ENCODE measurements at places on chromosomes 7 and 10.
A peak's percentile ranks its signal among the peaks of the same experiment; 100 is the strongest.

GRCh38 chr7:29190349-29191045 lies 4.1 kb upstream of the CHN2 start:
- no peak for DNase-seq

- DNase-seq = no peak
These were observed 185.1 kb downstream of the SEMA3D start for GRCh38 chr7:85001495-85002345.

- DNase-seq = peak; percentile 44
These were observed 161.0 kb downstream of the TEX36 start for GRCh38 chr10:125521721-125522680.

GRCh38 chr7:27205325-27206280 lies 5.7 kb upstream of the HOXA13 start:
- DNase-seq = no peak

GRCh38 chr7:4683043-4683883 lies 1.2 kb downstream of the FOXK1 start:
- DNase-seq = peak; percentile 21

DNA sequence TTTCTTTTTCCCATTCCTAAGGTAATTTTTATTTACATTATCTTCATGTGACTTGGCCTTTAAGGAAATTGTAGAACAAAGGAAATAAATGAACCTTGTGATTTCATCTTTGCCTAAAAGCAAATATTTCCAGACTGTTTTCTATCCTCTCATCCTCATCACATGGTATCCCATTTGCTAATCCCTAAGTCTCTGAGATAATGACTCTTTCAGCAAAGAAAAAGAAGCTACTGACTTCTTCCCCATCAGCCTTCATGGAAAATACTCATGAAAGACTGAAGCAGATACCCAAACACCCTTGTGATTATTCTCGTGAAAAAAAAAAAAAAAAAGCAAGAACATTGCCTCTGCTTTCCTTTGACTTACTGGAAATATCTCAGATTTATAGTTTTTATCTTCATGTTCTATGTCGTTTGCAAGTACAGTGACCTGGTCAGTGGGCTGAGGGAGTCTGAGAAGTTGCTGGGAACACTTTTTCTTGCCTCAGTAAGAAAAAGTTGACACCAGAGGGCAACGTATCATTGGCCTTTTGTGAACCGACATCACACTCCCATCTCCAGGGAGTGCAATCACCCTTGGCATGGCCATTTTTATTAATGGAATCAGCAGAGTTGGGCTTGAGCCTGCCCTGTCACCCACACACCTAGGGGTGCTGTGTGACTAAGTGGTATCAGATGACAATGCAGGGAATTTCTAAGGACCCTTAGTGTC lies 246.0 kb upstream of the KMT2E start:
- no peak for DNase-seq

DNA sequence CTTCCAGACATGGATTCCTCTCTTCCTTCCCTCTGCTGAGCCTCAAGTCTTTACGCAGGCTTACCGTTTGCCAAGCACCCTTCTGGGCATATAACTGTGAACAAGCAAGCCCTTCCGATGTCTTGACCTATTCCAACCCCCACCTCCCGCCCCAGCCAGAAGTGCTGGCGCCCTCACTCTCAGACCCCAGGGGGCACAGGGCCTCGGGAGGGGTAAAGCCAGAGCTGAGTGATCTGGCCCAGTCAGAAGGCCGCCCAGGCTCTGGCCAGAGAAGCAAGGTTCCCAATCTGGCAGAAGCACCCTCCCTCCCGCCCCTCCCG lies 1.2 kb downstream of the PRRT4 start:
- no peak for DNase-seq

- no peak for DNase-seq
These were observed 401.0 kb downstream of the PHF14 start for GRCh38 chr7:11374629-11375028.

DNA sequence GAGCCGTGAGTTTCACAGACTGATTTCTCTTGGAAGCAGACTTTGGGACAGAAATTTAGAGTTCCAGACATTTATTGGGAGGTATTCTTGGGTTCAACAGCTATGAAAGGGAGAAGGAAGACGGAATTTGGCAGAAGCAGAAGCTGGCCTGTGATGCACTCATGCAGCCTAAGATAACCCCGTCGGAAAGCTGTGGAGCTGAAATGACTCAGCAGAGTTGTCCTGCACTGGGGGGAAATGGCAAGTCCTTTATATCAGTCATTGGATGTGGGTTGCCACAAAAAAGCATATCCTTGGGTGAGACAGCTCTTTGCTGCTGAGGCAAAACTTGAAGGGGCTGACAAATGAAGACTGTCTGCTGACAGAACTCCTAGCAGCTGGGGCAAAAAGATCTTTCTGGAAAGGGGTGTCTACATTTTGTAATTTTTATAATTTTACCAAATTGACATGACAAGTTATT lies 11.5 kb upstream of the MICU1 start:
- DNase-seq = no peak

DNA sequence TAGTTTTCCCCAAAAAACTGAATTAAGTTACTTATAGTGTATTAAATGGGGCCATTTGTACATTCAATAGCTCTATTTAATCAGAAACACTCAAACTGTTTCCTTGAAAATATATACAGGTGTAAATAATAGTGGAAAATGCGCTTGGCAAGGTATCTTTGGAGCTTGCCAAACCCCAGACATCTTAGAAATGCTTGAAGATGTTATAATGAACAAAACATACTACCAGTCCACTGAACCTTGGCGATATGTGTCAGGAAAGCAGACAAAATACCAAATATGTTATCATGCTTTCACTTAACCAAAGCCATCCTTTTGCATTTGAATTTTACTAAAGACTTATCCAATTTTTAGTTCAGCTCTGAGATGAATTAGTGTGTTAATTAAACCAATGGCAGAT lies 352.7 kb upstream of the SEMA3A start:
- no peak for DNase-seq

DNA sequence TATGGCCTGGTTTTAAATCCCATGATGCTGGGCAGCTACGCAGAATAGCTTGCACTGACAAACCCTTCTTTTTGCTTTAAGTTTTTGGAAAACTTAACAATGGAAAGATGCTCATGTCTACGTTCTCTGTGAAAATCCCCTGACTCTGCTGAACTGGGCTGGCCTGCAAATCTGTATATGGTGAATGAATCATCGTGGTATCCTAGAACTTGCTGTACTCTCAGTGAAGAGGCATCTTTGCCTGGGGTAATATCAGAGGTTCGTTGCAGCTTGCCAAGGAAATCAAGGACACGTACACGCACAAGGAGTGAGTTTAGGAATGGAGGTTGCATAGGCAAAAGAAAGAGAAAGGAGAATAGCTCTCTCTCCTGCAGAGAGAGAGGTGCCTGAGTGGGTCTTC lies 382.0 kb upstream of the ADARB2 start:
- no peak for DNase-seq

DNA sequence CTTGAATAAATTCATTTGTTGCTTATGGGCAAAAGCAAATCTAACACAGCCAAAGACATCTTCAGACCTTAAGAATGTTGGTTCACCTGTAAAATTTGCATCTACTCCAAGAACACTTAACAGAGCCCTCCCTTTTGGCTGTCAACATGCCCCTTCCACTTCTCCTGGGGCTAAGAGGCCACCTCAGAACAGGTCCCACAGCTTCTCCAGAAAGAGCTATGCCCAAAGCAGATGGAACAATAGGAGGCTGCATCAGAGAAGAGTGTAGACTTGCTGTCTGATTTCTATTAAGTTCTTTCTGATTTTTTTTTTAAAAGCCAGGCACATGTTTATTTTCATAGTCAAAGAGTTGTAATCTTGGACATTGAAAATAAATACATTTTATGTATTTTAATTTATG lies 26.1 kb upstream of the TRIL start:
- DNase-seq = no peak

DNA sequence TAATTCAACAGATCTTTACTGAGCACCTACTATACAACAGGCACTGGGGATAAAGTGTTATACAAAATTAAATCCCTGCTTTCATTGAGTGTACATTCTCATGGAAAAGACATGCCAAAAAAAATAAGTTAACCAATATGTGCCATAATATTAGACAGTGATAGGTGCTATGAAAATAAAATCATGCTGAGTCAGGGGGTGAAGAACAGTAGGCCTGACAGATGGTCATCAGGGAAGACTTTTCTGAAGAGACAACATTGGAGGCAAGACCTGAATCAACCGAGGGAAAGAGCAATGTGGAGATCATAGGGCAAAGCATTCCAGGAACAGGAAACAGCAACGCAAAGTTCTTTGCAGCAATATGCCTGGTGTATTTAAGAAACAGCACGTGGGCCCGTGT lies 135.5 kb downstream of the C1GALT1 start:
- DNase-seq = no peak

DNA sequence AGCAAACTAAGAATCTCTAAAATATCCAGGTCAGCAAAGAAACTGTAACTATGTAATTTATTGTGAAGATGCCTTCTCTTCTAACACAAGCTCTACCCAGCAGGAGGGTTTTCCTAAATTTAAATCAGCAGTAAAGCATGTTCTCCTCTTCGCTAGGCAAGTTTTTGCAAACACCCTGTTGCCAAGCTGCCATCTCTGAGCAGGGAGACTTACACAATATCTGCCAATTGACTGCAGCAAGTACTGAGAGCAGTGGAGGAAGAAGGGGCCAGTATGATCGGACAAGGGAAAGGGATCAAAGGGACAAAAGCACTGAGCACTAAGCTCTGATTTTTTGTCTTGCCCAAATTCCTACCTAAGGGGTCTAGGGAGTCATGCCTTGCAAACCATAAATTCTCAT lies 16.0 kb upstream of the LANCL2 start:
- DNase-seq = no peak

DNA sequence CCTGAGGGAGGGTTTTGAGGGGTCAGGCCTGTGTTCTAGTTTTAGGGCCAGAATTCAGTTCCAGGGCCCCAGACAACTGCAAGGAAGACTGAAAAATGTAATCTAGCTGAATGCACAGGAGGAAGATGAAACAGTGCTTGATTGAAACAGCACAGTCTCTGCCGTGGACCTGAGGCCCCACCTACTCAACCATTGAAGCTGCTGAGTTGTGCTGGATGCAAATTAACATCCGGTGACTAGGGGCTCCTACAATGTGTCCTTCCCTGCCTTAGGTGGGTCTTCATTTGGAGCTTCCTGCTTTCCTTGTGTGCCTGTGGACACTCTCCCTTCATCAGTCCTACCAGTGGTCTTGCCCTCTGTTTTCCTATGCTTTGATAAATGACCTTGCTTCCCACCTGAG lies 5.7 kb downstream of the GLRX3 start:
- no peak for DNase-seq

GRCh38 chr7:134367956-134368749 lies 51.4 kb upstream of the SLC35B4 start:
- no peak for DNase-seq

DNA sequence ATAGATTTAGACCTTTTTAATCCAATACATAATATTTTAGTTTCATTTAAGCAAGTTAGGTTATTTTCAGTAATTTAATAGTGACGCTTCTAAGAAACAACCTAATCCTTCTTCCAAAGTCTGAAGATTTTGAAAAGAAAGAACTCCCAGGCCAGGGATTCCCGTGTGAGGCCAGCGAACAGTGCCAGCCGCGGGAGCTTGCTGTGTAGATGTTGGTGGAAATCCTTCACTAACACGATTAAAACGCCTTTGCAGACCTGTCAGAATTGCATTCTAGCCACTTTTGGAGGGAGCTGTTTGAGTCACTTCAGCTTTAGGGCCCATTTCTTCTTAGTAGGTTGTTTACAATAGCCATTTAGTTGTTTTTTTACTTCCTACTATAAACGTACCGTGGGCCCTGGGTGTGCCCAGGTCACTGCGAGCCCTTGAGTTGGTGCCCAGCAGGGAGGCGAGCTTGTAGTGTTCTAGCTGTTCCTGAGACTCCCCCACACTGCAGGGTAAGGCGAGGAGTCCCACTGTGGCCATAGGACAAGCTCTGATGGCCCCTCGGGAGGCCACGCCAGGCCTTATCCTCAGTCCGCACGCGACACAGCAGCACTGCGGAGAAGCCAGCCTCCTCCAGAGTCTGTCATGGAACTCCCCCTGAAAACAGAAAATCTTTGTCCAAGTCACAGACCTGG lies 32.3 kb downstream of the PPP2R2D start:
- DNase-seq = no peak

GRCh38 chr7:12814107-12814506 lies 126.7 kb downstream of the ARL4A start:
- no peak for DNase-seq

DNA sequence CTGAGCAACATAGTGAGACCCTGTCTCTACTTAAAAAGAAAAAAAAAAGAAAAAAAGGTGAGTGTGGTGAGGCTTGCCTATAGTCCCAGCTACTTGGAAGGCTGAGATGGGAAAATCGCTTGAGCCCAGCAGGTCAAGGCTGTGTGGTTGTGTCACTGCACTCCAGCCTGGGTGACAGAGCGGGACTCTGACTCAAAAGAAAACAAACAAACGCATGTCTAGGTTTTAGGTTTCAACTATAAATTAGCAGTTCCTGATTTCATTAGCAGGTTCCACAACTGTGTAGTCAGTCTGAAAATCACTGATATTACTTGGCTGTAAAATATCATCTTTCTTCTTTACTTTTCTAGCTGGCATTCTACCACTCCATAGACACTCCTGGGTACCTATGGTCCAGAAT lies 155.7 kb upstream of the HGF start:
- DNase-seq = no peak

GRCh38 chr10:52542906-52543305 lies 228.8 kb downstream of the DKK1 start:
- DNase-seq = no peak

DNA sequence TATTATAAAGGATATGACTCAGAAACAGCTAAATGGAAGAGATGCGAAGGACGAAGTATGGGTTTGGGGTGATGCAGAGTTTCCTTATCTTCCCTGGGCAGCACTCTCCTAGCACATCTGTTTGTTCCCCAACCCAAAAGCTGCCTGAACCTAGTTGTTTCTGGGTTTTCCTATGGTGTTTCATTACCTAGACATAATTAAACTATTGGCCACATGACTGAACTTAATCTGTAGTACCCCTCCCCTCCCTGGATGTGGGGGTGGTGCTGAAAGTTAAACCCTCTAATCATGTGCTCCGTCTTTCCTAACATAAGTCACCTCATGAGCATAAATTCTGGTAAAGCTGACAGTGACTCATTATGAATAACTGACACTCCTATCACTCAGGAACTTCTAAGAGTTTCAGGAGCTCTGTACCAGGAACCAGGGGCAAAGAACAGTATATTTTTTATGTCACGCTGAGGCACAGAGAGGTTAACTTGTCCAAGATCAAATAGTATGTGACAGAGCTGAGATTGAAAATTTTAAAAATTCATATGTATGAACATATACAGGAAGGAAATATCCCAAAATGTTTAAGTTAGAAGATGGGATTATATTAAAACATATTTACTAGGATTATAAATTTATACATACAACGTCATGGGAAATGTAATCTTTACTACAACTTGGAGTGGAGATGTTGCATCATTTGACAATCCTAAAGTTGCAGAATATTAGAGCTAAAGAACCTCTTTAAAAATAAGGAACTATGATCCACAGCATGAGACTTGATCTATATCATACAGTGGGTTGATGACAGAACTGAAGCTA lies 4.8 kb downstream of the STRIP2 start:
- peak; percentile 57 for DNase-seq

DNA sequence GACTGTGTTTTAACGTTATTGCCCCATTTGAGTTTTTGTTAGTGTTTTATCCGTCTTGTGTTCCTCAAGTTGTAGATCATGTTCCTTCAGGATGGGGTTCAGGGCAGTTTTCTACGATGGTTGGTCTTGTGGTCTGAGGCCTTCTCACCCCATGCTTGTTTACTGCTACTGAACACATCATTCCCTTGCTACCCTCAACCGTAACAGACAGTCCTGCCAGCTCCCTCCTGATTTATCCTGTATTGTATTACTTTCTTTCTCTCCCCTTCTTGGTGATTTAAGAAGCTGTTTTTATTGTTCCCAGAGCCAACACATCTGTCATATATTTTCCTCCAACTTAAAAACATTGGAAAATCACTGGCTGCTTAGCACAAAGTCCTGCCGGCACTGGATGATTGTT lies 719.8 kb downstream of the INHBA start:
- no peak for DNase-seq
